HT-29 (cell line): ENCODE measurements at places on chromosomes 3 and 15.

DNA sequence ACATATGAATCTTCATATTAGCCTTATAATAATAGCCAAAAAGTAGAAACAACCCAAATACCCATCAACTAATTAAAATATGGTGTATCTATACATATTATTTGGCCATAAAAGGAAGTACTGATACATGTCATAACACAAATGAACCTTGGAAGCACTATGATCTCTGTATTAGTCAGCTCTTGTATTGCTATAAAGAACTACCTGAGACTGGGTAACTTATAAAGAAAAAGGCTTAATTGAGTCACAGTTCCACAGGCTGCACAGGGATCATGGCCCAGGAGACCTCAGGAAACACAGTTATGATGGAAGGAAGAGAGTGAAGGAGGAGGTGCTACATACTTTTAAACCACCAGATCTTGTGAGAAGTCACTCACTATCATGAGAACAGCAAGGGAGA is 16.0 kb upstream of the CCR2 start:
- DNase-seq = no peak

DNA sequence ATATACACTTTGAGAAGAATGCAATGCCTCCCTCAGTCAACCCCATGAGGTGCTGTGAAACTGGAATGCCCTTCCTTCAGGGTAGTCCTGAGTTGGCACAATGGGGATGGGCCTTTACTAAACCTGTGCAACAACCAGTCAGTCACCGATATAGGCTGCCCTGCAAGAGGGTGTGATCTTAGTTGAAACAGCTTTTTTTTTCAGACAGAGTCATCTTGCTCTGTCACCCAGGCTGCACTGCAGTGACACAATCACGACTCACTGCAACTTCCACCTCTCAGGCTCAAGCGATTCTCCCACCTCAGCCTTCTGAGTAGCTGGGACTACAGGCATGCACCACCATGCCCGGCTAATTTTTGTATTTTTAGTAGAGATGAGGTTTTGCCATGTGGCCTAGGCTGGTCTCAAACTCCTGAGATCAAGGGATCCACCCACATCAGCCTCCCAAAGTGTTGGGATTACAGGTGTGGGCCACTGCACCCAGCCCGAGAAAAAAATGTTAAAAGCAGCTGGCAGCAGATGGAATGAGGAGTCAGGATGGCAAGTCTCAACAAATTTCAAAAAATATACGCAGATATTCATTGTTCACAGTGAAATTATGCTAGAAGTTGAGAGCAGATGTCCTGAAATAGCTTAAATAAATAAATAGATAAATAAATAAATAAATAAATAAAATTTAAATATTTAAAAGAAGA is 31.8 kb downstream of the MYO5A start:
- no peak for DNase-seq

DNA sequence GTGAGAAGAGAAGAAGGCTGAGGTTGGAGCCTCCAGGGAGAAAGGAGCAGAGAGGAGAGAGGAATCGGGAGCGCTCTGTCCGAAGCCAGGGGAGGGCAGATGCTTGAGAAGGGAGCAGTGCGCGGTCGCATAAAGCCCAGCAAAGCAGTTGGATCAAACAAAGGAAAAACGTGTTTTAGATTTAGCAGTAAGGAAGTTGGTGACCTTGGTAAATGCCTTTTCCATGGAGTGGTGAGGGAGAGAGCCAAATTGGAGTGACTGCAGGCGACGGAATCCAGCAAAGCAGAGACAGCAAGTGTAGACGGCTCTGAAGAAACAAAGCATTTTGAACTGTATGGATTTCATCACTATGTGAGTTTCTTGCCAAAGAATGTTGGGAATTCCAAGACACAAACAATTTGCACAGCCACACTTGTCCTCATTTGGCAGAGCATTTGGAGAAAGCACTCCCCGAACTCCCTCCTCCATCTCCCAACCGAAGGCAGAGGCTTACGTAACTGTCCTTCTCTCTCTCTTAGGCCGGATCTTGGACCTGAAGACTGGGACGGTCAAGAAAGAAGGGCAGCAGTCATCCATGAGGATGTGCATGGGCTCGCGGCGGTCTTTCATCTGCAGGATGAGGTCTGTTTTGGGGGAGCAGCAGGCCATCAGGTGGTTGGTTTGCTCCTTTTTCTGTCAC is 103.6 kb downstream of the ARNT2 start:
- no peak for DNase-seq

DNA sequence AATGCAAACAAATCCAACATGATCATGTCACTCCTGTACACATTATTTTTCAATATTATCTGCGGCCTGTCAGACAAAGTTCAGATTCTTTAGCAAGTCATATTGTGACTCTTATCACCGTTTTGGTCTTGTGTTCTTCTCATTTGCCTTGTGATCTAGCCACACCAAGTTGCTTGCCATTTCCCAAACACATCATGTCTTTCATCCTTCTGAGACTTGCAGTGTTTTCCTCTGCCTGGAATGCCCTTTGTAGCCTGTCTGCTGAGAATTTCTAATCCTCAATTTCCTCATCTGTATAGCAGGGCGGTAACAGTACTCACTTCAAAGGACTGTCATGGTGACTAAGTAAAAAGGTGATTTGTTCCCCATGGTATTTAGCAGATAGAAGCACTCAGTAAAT is 135.0 kb downstream of the GREM1 start:
- DNase-seq = no peak

- DNase-seq = no peak
Measured at GRCh38 chr15:41888662-41889253, 5.1 kb downstream of the SPTBN5 start.

GRCh38 chr3:43233062-43233461 is 53.3 kb upstream of the SNRK start:
- DNase-seq = no peak

DNA sequence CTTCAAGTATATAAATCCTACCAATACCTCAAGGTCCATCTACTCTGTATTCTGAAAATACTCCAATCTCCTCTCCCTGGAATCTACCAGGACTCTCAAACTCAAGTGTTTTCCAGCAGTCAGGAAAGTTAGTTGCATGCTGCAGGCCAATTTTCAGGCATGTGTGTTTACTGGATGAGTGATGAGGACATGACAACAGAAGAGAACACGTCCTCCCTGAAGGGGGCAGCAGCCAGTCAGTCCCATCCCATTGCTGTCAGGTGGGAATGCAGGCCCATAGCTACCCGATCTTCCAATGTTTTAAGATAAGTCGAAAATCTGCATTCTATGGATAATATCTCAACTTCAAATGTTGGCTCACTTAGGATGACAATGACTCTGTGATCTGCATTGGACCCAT is 496.2 kb downstream of the FHIT start:
- DNase-seq = peak; percentile 1

DNA sequence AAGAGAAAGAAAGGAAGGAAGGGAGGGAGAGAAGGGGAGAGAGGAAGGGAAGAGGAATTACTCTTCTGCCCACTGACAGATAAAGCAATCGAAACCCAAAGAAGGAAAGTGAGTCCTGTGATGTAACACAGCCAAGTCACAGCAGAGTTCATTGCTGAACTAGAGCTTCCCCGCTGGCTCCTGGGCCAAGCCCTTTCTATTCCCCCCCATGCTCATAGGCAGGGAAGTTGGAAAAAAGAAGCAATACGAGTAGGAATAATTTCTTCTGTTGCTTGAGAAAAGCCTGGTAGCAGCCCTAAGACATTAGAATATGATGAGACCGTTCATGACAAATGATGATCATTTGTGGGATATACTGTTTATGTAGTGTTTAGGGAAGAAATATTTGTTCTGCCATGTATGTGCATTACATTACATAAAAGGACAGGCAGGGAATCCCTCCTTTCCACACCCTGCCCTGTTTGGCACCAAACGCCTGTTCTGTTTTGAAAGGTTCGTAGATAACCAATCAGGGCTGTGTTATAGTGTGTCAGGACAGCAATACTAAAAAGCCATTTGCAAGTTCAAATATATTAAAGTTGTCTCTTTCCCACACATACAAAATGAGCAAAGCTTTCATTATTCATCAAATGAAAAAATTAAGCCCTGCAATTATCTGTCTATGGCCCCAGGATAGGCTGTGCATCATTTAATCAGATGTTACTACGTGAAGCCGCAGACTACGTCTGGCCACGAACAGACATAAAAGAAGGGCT is 111.0 kb upstream of the TRPM1 start:
- no peak for DNase-seq

DNA sequence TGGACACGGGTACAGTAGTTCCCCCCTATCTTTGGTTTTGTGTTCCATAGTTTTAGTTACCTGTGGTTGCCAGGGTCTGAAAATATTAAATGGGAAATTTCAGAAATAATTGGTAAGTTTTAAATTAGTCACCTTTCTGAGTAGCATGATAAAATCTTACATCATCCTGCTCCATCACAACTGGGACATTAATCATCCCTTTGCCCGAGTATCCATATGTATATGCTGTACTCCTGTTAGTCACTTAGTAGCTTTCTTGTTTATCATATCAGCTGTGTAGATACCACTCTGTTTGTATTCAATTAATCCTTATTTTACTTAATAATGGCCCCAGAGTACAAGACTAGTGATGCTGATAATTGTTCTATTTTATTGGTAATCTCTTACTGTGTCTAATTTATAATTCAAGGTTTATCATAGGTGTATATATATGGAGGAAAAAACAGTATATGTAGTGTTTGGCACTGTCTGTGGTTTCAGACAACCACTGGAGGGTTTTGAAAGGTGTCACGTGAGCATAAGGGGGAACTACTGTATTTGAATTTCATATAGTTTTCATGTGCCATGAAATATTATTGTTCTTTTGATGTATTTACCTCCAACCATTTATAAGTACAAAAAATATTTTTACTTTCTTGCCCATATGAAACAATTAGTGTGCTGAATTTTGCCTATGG is 41.4 kb downstream of the CTDSPL2 start:
- no peak for DNase-seq

- peak; percentile 8 for DNase-seq
Measured at GRCh38 chr15:39497016-39497758, 83.7 kb upstream of the THBS1 start.

DNA sequence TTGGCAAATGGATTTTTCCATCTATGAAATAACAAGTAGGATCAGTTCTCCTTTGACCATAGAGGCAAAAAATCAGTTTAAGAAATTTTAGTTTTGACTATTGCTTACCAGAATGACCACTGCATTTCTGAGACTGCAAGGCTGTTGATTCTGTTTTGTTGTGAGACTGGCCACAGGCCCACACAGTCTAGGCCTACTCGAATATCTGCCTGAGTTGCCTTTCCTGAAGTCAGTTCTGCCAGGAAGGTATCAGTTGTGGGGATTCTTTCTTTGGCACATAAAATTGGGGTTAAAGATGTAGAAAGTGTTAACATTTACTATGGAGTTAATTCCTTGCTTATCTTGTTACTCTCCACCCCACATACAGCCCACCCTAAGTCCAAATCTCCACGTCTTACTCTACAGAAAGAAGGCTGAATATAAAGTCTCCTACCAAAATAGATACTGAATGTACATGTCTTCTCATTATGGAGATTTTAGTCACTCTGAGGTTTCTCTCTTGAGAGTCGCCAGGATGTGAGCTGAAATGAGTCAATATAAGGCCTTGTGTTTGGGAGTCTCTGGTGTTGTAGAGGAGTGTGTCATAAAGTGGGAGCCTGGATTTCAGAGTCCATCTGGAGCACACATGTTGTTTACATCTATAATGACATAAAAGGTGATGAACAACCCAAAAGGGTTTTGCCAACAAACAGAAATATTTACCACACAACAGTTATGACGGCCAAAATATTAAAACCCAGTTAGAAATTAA is 45.0 kb upstream of the WWTR1 start:
- no peak for DNase-seq

DNA sequence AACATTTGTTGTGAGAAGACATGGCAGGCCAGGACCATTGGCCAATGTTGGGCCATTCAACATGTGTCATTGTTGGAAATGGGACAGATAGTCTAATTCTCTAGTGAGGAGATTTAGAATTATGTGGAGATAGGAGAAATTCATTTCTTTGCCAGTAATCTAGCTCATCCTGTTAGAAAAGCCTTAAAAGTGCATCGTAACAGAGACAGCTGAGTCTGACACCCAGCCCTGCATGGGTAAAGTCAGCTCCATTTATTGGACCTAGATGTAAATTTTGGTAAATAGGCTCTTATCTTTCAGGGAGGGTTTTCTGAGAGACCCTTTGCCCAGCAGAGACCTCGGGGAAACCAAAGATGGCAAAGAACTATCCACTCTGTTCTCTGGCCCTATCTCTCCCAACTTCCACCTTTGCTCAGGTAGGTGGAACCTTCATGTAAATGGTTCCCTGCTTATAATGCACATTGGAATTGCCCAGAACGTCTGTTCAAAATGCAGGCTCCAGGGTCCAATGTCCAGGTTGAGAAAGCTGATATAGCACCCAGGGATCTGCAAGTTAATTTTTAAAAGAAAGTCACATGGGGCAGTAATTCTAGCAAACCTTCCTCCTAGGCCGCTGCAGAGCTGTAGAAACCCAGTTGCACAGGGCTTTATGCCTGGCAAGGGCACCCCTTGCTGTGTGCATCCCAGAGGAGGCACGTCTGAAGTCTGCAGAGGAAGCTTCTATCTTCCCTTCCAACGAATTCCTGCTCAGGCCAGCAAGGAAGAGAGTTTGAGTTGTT is 365.9 kb upstream of the PROK2 start:
- DNase-seq = peak; percentile 25

DNA sequence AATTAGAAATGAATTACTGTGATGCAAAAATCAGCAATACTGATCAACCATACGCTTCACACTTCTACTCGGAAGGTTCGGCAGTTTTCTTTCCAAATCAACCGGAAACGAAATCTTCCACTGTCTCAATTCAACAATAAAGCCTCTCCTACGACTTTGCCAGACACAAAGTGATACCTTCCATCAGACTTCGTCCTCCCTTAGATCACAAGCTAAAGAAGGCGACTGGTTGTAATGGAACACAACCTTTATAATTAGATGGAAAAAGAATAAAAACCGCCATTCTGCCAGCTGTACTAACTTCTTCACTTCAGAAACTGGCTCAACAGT is 618 bp downstream of the PARL start:
- DNase-seq = no peak
